ENCODE measurements at places on chromosomes 4 and X. TPM values are rescaled to one million over a fixed set of nuclear protein-coding genes. Genes with fewer than 3 reads are reported as not detected.

DNA sequence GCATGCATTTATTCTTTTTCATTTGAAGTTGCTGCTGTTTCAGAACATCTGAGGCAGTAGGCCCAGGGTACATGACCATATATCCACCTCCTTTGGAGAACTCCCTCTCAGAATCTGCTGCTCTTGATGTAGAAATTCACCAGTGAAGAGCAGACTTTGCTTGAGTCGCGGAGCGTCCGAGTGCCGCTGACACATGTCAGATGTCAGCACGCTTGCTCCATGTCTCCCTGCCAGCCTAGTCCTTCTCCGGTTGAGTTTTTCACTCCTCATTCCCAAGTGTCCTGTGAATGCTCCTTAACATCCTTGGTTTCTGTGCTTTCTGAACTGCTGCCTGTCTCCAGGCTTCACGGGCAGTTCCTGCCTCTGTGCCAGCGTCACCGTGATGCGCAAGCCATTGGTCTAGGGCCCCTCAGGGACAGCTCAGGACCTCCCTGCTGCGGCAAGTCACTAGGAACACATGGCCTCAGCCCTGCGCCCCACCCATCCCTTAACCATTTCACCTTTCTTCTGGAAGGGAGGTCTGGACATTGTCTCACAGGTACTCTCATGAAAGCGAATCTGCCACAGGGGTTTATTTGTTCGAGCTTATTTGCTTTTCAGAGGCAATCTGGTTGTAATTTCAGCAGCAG is 93.1 kb upstream of the RBPJ start:
- no peak for DNase-seq

DNA sequence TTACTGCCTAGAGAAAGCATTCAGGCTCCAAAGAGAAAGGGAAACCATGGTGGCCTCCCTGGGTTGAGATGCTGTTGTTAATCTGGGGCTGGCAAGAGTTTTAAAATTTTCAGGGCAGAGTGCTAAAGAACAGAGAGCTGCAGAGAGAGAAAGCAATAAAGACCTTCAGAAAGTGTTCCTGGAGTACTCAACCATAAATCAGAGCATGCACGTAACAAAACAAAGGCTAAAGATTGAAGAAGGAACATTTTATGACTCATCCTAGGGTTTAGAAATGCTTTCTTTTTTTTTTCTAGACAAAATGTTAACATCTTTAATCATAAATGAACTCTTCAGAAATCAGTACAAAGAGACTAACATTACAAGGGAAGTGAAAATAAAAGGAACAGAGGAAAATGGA is 562.3 kb upstream of the NDST4 start:
- DNase-seq: no peak

DNA sequence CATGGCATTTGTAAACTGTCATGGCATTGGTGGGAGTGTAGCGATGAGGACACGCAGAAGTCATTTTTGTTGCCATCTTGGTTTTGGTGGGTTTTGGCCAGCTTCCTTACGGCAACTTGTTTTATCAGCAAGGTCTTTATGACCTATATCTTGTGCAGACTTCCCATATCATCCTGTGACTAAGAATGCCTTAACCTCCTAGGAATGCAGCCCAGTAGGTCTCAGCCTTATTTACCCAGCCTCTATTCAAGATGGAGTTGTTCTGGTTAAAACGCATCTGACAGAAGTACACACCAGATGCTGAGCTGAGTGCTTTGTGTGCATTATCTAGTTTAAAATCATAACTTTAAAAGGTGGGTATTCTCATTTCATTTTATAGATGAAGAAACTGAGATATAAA is 268.8 kb upstream of the GALNT7 start:
- DNase-seq: no peak

GRCh38 chr4:170022211-170022610 is 4.0 kb downstream of the MFAP3L start:
- no peak for DNase-seq

GRCh38 chrX:140250391-140250790 is 254.5 kb downstream of the SOX3 start:
- no peak for DNase-seq

- no peak for DNase-seq
These were observed 35.1 kb downstream of the ATG4A start for GRCh38 chrX:108126661-108127060.

GRCh38 chr4:22090661-22091351 is 142.2 kb upstream of the KCNIP4 start:
- no peak for DNase-seq

DNA sequence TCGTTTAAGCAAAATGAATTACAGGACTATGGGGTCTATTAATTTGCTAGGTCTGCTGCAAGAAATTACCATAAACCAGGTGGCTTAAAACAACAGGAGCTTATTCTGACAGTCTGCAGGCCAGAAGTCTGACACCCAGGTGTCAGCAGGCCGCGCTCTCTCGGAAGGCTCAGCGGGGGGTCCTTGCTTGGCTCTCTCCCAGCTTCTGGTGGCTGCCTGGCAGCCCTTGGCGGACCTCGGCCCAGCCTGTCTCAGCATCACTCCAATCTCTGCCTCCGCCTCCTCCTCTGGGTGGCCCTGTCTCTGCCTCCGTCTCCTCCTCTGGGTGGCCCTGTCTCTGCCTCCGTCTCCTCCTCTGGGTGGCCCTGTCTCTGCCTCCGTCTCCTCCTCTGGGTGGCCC is 580.5 kb upstream of the FAT1 start:
- no peak for DNase-seq

DNA sequence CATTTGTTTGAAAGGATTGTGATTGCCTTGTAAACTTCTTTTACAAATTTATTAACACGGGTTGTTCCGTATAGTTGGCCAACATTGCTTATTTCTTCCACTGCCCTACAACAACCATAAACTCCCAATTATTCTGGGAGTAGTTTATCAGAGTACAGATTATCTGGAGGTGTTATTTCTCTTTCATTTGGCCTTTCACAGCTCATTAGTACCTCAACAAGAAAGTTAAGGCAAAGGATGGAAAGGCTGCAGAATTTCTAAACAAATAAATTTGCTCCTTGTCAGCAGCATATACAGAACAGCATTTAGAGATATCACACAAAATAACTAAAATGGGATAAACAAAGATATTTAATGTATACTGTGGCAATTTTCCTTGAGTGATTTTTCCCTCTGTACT is 548.8 kb downstream of the DMD start:
- DNase-seq: no peak

GRCh38 chrX:148498067-148498466 is 2.4 kb upstream of the AFF2 start:
- DNase-seq: no peak

- no peak for DNase-seq
These were observed 57.1 kb downstream of the PDLIM5 start for GRCh38 chr4:94508806-94509205.

DNA sequence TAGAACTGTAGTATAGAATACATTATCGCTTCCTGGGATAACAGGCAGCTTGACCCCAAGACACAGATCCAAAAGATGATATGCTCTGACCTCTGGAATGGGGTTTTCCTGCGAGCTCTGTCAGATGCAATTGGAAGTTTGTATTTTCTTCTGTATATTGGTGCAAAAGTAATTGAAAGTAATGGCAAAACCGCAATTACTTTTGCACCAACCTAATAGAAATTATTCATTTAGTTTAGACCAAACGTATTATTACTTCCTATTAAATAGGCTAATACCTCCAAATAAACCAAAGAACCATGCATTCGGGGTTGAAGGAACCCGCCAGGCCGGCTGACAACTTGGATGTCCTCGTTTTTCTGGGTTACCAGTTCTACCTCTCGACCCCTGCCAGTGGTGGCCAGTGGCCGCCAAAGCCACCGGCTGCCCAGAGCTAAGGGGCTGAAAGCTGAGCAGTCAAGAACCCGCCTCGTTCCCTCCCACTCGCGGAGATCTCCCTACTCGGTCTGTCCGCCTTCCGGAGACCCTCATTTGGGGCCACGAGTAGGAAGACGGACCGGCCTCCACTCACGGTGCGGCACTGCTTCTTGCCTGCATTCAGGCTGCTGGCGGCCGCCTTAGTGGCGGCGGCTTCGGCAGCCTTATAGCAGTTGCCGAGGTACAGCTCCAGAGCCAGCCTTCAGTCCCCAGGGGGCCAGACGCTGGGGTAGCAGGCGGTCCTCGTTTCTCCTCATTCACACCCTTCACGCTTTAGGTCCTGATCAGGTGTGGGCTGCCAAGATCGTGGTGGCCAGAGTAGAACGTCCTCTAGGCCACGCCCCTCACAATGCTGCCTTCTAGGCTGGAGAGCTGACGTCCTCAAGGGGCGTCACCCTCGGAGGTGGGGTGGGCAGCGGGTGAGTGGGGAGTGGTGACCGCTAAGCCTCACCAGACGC is 121.9 kb downstream of the RBMX2 start:
- DNase-seq: peak; percentile 28

DNA sequence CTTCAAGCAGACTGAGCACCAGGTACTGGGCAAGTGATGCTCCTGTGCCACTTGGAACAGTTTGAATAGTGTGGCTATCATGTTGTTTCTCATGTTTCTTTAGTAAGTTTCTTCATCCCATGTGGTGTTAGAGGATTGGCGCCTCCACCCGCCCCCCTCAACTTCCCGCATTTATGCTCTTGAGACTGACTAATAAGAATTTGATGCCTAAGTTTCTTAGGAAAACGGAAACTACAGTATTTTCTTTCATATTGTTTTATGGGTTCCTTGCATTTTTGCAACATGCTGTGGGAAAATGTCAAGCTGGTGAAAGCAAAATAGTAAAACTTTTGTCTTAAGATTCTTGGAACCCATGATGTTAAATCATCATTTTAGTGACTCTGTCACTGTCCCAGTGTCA is 101.2 kb upstream of the SLC4A4 start:
- no peak for DNase-seq

GRCh38 chrX:16578218-16578617 is 71.7 kb upstream of the S100G start:
- no peak for DNase-seq

GRCh38 chr4:86223472-86223871 is 136.4 kb downstream of the MAPK10 start:
- DNase-seq: no peak

- no peak for DNase-seq
These were observed 695 bp upstream of the PIGA start for GRCh38 chrX:15336023-15336413.

GRCh38 chrX:24184018-24184417 is 34.5 kb downstream of the ZFX start:
- DNase-seq: no peak

GRCh38 chr4:54085284-54085683 is 14.7 kb upstream of the GSX2 start:
- DNase-seq: no peak

DNA sequence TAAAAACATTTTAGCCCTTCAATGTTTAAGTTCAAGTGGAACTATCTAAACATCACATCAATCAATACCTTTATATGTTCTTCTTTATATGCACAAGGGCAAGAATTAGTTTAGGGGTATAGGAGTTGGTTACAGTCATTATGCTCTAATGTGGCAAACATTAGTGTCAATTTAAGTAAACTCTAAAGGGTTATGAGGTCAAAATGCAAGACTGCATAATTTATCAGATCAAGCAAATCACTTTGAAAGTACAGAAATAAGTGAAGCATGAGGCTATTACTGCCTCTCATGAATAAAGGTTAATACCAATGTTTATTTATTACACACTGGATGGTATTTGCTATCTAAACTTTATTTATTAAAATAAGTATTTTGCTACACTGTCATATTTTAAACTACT is 59.7 kb downstream of the MAB21L2 start:
- DNase-seq: no peak

Gene F8A2
- total RNA-seq: not detected

Gene NPY1R
- total RNA-seq: 4.9 TPM

Gene MAGEE1
- total RNA-seq: 1.3 TPM

Gene ADGRL3
- total RNA-seq: 5.2 TPM

Gene APBB2
- 28.2 TPM for total RNA-seq

Gene ZNF630
- total RNA-seq: 3.3 TPM

Gene FGD1
- total RNA-seq: 3.8 TPM

Gene TSPAN7
- 97.1 TPM for total RNA-seq

Gene MAGEA2B
- not detected for total RNA-seq

Gene MTTP
- total RNA-seq: 1.6 TPM

Gene DDX53
- not detected for total RNA-seq
